HAP-1 (cell line): ENCODE measurements at places on chromosomes 2 and 18.
A peak's percentile ranks its signal among the peaks of the same experiment; 100 is the strongest.

GRCh38 chr2:39368846-39369245 is 68.2 kb downstream of the MAP4K3 start:
- no peak for DNase-seq

DNA sequence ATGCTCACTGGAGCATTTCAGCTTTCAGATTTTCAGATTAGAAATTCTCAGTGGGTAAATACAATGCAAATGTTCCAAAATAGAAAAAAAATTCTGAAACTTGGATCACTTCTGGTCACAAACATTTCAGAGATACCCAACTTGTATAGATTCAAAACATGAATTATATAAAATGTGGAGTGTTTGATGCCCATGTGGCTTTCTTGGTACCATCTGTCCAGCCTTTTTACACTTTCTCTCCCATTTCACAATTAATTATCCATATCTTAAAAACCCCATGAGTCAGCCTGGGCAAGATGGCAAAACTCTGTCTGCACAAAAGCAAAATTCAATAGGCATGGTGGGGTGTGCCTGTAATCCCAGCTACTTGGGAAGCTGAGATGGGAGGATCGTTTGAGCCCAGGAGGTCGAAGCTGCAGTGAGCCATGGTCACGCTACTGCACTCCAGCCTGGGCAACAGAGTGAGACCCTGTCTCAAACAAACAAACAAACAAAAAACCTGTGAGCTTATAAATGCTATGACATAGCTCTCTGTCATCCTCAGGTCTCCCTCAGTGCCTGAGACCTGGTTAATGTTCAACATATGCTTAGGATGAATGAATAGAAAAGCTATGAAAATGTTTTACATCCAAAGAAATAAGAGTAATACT is 146.3 kb upstream of the TTC39C start:
- DNase-seq = no peak

DNA sequence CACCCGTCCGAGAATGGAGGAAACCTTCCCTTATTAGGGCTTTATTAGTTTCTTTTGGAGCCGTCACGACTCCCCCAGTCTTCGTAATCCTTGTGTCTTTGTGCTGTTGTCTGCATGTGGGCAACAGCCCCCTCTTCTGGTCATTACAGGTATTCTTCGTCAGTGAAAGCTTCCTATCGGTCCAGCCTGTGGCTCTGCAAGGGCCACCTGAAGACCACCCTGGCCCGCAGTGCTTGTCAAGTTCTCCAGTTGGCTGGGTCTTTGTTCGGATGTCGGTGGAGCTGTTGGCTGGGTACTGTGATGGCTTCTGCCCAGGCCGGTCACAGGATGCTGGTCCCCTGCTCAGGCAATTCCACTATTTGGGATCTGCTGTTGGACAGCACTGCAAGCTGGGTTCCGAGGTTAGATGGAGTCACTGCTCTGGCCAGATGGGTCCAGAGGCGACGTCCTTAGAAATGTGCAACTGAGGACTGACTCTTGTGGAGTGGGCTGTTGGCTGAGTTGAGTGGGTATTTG is 19.2 kb downstream of the E2F6 start:
- DNase-seq = peak; percentile 48

DNA sequence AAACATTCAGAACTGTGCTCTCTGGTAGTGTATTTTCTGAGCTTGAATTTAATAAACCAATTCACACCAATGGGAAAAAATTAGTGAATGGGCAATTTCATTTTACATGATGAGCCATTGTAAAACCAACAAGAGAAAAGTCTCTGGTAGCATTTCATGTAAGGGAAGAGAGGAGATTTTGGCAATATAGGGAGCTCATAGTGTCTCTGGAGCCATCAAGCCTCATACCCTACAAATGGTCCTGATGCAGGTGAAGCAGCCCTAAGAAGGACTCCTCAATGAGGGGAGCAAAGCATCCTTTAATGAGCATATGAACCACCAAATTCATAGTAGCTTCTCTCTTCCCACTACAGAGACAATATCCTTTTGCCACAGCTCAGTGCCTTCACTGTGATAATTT is 373.0 kb downstream of the RIT2 start:
- no peak for DNase-seq

DNA sequence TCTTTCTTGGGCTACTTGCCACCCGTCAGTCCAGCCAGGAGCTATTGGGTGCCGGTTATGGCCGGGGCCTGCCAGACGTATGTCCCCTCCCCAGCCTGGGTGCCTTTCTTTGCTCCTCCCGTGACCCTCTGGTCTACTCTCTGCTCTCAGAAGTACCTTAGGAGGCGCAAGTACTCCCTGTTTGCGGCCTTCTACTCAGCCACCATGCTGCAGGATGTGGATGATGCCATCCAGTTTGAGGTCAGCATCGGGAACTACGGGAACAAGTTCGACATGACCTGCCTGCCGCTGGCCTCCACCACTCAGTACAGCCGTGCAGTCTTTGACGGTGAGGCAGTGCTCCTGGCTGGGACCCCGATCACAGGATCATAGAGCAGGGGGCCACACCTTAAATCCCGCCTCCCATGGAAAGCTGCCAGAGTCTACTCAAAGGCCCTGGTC is 99.5 kb downstream of the DYSF start:
- no peak for DNase-seq

- DNase-seq = peak; percentile 7
Measured at GRCh38 chr2:240149943-240150784, 9.7 kb upstream of the OTOS start.

DNA sequence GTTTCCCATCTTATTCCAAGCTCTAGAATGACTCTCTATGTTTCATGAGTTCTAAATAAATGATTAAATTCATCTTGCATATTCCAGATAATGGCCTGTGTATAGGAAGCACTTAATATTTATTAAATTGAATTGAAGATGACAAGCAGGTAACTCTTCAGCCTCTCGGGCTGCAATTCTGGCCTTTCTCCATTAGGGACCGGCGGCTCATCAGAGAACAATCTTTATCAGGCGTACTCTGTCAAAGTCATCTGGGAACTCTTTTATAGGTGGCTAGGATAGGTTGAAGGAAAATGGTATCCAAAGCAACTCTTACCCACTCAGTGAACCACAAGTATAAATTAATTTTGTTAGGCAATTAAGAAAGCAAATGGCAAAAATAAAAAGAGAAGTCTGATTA is 308.5 kb downstream of the NOL4 start:
- no peak for DNase-seq
